ENCODE measurements at places on chromosomes 16 and 17.

- no peak for DNase-seq
These were observed 1.4 kb upstream of the LHX1 start for GRCh38 chr17:36935671-36936454.

DNA sequence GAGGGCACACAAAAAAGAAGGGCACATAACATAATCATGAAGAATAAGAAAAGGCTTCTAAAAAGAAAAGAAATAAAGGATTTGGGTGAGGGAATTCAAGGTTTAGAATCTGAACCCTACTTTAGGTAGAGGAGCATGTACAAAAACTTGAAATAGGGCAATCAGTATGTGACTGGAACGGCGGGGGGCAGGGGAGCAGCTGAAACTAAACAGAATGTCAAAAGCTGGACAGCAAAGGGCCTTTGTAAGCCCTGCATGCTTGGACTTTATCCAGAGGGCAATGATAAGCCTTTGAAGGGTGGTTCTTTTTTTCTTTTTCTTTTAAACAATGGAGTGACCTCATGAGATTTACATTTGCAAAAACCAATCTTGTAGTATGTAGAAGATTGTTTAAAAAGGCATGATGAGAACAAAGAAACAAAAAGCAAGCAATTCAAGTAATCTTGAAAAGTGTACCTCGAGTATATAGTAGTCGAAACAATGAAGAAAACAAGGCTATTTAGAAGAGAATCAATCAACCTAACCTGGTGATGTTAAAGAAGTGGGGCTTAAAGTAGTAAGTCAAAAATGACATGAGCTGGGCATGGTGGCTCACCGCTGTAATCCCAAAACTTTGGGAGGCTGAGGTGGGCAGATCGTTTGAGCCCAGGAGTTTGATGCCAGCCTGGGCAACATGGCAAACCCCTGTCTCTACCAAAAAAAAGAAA lies 46.7 kb upstream of the ANKFY1 start:
- peak; percentile 81 for DNase-seq

GRCh38 chr17:51830451-51830850 lies 328.1 kb downstream of the CA10 start:
- DNase-seq, result no peak

DNA sequence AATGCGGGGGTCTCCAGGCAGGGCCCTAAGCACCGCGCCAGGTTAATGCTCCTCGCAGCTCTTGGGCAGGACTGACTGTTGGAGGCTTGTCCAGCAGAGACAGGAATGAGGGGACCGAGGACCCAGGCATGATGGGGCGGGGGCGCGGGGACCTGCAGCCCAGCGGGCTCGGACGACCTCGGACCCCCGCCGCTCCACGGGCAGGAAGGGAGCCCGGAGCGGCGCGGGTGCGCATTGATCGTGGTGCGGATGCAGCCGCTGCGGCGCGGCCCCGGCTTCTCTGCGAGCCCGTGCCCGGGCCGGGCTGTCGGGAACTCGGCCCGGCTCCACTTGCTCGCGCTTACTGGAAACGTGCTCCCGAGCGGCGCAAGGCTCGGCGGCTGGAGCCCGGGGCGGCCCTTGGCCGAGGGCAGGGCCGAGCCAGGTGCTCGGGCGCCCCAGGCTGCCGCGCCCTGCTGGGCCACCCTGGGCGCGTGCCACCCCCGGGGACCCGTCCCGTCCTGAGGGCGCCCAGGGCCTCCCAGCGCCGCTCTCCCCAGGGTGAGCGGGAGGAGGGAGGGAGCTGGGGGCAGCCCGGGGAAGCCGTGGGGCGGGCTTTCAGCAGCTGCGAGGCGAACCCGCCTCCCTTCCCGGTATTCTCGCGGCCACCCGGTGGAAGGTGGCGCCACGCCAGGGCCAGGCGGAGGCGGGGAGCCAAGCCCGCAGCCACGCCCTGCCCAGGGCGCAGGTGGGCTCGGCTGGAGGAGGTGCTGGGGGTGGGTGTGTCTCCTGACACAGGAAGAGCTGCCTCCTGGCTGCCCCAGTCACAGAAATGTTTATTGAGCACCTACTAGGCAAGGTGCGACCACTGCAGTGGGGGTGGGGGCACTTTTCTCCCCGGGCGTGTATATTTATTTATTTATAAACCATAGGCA lies 45.9 kb downstream of the SOCS3 start:
- DNase-seq, result peak; percentile 71

DNA sequence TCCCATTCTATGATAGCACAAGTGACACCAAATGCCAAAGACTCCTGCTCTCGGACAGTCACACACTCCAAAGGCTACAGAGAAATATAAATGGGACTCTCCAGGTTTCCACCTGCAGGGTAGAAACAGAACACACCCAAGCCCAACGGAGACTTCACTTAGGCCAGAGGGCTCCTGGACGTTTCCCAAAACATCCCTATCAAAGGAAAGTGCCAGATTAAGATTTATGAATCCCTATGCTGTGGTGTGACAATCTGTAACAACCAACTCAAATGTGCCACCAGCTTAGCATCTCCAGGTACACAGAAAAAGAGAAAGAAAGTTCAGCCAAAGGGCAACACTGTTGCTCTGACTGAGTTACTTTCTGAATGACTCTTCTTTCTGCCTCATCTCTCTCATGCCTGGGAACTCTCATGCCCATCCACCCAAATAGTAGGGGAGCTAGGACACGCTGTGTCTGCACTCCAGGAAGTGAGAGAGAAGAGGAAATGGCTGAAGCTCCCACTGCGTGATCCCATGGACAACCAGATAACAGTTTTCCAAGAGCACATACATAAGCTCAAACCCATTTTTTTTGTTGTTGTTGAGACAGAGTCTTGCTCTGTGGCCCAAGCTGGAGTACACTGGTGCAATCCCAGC lies 49.7 kb downstream of the SMG6 start:
- DNase-seq, result no peak

DNA sequence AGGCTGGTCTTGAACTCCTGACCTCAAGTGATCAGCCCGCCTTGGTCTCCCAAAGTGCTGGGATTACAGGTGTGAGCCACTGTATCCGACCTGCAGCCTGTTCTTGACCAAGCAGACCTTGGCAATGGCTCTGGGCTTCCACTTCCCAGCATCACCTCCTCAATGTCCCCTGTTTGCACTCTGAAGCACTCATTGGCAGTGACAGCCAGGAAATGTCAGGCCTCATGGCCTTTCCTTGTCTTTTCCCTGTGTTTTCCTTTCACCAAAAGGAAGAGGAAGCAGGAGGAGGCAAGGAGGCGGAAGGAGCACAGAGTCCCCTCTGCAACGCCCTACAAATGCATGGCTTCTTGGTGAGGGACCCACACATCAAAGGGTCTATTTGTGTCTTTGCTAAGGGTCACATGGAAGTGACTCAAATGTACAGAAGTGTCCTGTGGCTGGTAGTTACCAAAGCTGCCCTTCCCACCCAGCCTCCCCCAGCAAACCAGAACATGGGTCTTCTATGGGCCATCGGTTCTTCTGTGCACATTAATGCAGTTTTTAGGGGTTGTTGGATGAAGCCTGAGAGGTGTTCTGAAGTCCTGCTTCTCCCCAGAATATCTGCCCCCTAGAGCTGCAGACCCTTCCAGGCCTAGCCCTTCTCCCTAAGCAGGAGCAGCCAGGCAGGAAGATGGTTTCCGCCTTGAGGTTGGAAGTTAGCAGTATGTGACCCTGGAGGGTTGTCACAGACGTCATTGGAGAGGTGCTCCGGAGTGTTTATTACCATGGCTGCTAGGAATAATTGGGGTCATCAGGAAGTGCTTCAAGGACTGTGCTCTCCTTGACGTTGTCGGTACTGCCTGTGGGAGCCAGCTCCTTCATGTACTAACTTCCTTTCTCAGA lies 60.8 kb downstream of the WIPI1 start:
- no peak for DNase-seq

GRCh38 chr17:64491034-64491860 lies 5.6 kb downstream of the POLG2 start:
- peak; percentile 74 for DNase-seq

- DNase-seq, result no peak
These were observed 93.5 kb downstream of the CACNG1 start for GRCh38 chr17:67137860-67138259.

DNA sequence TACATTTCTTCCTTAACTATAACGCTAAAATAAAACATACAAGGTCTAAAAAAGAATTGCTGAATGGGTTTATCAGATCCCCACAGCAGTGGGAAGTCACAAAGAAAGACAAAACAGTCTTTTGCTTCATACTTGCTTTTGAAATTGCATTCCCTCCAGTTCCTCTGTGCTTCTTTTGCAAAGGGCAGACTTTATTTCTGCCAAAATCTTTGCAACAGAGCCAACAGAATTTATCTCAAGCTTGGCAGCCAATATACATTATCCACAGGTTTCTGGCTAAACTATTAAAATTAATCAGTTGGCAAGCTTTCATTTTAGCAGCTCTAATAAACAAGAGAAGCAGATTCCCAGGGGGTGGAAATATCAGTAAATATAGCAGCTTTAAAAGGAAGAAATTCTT lies 378.9 kb upstream of the CA10 start:
- DNase-seq, result no peak

GRCh38 chr17:74525781-74526288 lies 5.4 kb downstream of the CD300LB start:
- DNase-seq, result no peak

DNA sequence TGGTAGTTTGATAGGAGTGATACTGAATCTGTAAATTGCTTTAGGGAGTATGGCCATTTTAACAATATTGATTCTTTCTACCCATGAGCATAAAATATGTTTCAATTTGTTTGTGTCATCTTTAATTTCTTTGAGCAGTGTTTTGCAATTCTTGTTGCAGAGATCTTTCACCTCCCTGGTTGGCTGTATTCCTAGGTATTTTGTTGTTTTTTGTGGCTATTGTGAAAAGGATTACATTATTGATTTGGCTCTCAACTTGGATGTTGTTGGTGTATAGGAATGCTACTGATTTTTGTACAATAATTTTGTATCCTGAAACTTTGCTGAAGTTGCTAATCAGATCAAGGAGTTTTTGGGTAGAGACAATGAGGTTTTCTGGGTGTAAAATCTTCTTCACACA lies 3.2 kb downstream of the KRTAP9-9 start:
- DNase-seq, result no peak

DNA sequence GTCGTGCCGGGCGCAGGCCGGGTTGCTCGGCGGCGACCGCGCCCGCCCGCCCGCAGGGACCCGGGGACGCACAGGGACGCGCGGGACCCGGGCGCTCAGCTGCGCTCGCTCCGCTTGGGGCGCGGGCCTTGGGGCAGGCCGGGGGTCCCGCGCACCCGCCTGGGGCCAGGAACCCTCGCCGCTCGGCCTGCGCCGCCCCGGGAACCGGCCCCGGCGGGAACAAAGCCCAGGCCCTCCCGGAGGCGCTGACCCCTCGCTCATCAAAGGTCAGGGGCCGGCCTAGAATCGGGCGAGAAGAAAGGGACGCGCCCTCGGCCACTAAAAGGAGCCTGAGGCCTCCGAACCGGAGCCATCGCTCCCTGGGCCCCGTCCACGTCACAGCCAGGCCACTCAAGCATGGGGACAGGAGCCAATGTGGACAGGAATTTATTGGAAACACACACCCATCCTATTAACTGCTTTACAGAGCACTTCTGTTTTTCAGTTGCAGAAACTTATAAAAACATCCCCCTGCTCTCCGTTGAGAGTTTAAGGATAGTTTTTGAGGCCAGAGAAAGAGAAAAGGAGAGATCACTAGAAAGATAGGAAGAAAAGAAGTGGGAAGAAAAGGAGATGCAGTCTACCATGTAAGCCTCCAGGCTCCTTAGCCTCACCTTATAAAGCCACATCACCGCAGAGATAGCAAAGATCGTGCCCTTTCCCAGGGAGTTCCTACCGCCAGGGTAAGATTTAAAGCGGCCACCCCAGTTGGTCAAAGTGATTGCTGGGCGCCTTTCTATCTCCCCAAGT lies 558 bp upstream of the ZFHX3 start:
- DNase-seq, result peak; percentile 22

GRCh38 chr17:10318535-10318934 lies 54.3 kb downstream of the MYH13 start:
- no peak for DNase-seq

DNA sequence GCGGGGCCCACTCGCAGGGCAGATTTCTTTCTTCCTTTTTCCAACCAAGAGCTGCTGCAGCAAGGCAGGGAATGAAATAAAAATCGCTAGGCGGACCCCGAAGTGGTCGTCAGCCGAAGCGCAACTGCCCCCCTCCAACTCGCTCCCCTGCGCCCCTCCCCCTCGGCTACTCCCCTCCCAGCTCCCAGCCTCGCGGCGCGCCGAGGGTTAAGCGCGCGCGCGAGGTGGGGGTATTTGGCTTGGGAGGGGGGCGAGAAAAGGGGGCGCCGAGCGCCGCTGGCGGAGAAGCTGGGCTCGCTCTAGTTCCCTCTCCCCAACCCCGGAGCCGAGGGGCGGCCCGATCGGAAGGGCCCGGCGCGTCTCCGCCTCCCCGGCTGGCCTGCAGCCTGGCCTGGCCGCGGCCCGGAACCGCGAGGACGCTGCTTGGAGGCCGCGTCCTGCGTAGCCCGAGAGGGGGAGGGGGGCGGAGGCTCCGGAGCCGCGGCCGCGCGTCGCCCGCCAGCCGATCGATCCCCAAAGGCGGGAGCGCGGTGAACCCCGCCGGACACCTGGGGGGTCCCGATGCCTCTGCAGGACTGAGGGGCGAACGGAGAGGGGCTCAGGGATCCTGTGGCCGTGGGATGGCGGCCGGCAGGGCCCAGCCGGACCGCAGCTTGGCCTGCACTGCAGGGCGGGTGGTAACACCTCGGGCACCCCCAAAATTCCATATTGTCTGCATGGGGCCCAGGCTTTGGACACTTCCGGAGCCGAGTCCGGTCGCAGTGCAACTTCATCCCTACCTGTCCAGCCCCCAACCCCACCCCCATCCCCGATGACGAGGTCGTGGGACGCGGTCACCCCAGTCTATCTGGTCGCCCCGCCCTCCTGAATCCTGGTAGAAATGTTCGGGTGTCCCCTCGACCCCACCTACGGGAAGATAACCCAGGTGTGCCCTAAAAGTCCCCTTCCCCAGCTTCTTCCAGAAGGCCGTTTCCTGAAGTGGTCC lies 4.9 kb upstream of the CBX4 start:
- peak; percentile 70 for DNase-seq

- peak; percentile 82 for DNase-seq
These were observed 51.7 kb downstream of the NXN start for GRCh38 chr17:927611-928461.

DNA sequence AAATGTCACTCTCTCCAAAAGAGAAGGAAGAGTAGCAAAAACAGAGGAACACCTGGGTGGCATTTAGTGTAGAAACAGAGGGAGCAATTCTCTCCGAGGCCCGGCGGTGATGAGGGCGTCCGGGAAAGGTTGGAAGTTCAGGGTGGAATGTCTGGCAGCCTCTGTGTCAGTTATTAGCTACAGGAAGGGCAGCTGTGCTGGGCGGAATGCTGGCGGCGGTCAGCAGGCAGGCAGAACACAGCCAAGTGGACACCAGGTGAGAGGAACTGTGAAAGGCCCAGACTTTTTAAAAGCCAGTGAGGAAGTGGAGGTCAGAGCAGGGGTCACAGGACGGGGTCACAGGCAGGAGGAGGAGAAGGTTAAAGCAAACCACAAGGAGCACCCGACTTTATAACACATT lies 238.1 kb downstream of the NTN1 start:
- DNase-seq, result no peak

Measured in fibroblast of pulmonary artery (primary cell).